Kidney epithelial cell (primary cell): ENCODE measurements at places on chromosomes 16 and 17.

DNA sequence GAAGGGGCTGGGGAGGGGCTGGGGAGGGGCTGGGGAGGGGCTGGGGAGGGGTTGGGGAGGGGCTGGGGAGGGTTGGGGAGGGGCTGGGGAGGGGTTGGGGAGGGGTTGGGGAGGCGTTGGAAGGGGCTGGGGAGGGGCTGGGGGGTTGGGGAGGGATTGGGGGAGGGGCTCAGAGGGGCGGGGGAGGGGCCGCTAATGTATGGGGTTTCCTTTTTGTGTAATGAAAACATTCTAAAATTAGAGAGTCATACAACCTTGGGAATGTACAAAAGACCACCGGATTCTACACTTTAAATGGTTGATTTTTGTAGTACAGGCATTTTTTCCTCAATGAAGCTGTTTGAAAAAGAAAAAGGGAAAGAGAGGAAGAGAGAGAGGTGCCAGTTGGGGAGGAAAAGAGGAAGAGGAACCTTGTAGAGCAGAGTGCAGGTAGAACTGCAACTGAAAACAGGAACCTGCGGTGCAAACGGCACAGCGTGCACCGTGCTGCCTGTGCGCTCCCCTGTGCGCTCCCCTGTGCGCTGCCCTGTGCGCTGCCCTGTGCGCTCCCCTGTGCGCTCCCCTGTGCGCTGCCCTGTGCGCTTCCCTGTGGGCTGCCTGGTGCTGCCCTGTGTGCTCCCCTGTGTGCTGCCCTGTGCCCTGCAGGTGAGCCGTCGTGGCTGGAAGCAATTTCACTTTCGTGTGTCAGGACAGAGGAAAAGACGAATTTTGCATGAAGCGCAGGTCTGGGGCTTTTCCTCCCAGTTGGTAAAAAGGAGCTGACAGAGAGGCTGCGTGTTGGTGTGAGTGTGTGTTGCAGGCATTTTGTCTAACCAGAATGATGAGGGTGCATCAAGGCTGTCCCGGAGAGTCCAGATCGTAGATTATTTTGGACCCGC is 40.8 kb downstream of the METRNL start:
- no peak for DNase-seq

- DNase-seq = no peak
Measured at GRCh38 chr17:2023692-2024571, 1.2 kb downstream of the RTN4RL1 start.

DNA sequence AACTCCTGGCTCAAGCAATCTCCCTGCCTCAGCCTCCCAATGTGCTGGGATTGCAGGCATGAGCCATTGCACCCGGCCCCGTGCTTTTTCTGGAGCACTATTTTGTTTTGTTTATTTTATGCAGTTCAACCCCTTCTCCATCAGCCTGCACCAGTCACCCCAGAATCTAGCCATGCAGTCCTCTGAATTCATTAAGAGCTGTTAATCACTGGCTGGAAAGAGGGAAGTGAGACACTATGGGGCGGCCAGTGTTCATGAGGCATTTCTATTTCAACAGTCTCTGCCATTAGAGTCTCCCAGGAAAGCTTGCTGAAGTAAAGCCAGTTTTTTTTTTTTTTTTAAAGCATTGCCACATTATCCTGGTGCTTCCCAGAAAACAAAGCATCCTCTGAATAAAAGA is 1.7 kb downstream of the VWA3A start:
- DNase-seq = no peak

DNA sequence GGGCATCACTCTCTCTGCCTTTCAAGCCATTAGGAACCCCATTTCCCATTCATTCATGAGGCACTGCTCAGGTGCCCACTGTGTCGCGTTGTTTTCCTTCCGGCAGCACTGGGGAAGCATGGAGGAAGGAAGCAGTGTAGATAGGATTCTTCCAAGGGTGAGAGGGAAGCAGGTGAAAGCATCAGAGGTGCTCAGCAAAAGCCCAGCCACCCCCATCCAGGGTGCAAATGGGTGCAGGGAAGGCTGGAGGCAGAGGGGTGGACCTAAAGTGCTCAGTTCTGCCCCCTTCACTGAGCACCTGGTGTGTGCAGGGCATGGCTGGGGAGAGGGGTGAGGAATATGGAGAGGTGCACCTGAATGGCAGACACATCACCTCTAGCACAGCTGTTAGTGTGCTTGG is 3.4 kb upstream of the NXPH3 start:
- DNase-seq = no peak

GRCh38 chr17:45730192-45730591 is 53.9 kb upstream of the CRHR1 start:
- no peak for DNase-seq

DNA sequence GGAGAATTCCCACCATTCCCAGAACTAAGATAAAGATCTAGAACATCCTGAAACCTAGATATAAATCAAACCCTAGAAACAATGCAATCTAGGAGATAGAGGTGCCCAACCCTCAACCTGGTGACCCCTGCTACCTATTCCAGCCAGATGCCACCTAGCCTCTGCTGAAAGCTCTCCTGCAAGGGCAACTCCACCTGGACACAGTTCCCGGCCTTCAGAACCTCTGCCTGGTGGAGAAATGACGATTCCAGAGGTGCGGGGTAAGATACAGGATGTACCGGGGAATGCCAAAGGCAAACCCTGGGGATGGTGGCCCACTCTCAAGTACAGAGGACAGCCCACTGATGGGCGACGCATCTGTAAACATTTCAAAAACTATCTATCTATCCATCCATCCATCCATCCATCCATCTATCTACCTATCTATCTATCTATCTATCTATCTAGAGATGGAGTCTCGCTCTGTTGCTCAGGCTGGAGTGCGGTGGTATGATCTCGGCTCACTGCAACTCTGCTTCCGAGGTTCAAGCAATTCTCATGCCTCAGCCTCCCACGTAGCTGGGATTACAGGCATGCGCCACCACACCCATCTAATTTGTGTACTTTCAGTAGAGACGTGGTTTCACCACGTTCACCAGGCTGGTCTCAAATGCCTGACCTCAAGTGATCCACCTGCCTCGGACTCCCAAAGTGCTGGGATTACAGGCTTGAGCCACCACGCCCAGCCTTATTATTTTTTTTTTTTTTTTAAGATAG is 19.0 kb downstream of the MEAK7 start:
- no peak for DNase-seq

GRCh38 chr17:37562016-37562745 is 47.0 kb downstream of the SYNRG start:
- DNase-seq = no peak

DNA sequence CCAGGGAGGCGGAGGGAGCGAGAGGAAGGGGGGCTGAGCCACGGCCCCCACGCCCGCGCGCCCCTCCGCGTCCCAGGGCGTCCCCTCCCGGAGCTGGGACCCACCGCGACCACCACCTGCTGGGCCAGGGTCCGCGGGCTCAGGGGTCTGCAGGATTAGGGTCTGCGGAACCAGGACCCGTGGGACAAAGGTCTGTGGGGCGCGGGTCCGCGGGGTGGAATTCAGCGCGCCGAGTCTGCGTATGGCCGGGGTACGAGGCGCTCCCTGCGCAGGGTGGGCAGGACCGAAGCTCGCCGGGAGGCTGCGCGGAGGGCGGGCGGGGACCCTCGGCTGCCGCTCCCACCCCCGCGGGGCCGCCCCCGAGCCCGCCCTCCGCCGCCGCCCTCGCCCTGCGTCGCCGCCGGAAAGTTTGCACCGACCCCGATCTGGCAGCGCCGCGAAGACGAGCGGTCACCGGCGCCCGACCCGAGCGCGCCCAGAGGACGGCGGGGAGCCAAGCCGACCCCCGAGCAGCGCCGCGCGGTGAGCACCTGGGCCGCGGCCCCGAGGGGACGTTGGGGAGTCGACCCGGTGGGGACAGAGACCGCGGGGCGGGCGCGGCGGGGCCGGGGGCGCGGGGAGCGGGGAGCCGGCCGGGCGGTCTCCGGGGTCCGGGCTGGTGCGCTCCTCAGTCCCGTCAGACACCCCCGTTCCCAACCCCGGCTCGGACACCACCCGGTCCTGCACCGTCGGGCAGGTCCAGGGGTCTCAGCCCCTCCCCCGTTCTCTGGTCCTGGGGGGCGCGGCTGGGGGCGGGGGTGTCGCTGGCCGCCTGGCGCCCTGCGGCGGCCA is at the start of gene GCGR:
Gene GCGR, plus strand, starts transcription at position 423 of the 831 bp plus-strand sequence. CDS start 4,869 bp downstream, outside the sequence.
- no peak for DNase-seq

DNA sequence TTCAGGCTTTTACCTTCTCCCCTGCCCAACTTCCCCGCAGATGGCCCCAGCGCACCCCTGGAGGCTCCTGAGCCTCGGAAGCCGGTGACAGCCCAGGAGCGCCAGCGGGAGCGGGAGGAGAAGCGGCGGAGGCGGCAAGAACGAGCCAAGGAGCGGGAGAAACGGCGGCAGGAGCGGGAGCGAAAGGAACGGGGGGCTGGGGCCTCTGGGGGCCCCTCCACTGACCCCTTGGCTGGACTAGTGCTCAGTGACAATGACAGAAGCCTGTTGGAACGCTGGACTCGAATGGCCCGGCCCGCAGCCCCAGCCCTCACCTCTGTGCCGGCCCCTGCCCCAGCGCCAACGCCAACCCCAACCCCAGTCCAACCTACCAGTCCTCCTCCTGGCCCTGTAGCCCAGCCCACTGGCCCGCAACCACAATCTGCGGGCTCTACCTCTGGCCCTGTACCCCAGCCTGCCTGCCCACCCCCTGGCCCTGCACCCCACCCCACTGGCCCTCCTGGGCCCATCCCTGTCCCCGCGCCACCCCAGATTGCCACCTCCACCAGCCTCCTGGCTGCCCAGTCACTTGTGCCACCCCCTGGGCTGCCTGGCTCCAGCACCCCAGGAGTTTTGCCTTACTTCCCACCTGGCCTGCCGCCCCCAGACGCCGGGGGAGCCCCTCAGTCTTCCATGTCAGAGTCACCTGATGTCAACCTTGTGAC is 3.6 kb downstream of the MAPK7 start:
- DNase-seq = no peak

DNA sequence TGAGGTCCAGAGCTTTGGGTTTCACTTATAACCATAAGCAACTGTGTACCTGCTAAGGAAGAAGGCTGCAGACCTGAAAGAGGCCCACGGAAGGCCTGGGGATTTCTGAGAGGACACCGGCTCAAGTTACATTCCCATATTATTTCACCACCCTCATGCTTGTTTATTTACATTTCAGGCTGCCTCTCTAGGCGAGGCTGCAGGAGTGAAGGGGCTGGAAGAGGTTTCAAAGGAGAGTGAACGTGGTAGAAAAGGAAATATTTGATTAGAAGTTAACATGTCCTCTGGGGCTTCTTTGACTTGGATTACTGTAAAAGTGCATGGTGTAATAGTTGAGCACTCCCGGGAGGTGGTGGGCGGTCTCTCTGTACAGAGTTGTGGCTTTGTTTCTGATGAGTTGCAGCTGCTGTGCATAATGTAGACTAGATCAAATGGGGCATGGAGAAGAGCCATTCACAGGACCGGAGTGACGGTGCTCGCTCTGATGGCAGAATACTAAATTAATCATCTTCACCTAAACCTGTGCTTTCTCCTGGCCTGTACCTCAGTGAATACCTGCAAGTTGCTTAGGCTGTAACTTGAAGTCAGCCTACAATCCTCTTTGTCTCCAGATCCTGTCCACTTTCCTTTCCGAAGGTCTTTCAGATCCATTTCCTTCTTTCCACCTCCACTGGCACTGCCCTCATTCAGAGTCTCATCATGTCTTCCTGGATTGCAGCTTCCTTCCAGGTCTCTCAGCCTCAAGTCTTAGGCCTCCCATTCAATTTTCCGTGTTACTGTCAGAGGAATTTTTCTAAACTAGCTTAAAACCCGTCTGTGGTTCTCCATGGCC is 1.9 kb upstream of the CPD start:
- DNase-seq = peak; percentile 57

DNA sequence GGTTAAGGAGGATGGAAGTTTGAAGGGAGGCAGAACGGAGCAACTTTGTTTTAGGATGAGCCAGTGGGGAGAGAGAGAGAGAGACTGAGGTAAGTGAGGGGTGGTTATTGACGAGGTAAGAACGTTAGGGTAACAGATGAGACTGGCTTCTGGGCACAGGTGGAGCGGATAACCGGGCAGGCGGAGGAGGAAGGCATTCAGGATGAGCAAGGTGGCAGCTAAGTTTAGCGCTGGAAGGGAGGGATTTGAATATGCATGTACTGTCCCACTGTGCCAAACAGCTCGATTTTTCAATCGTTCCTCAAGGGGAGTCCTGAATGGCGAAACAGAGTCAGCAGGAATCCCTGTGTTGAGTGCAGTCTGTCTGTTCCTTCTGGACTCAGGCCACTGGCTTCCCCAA is 35.8 kb downstream of the CACNG3 start:
- DNase-seq = no peak

DNA sequence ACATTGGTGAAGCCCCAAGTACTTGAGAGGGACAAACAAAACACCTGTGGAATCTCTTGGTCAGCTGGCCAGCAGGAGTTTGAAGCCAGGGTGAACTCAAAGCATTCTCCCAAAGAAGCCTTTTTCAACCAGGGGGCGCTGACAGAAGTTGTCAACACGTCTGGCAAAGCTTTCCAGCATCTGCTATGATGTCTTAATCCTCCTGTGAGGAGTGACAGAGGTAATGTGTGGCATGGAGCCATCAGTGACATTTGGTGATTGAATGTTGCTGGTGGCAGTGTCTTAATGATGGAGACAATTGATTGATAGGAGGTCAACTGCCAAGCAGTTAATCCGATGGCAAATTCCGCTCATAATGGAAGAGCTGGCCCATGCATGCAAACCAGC is 257.6 kb upstream of the HSBP1 start:
- no peak for DNase-seq

GRCh38 chr16:3458852-3459361 is 15.4 kb downstream of the NAA60 start:
- no peak for DNase-seq

GRCh38 chr17:27914382-27914781 is 21.2 kb upstream of the LYRM9 start:
- DNase-seq = no peak

DNA sequence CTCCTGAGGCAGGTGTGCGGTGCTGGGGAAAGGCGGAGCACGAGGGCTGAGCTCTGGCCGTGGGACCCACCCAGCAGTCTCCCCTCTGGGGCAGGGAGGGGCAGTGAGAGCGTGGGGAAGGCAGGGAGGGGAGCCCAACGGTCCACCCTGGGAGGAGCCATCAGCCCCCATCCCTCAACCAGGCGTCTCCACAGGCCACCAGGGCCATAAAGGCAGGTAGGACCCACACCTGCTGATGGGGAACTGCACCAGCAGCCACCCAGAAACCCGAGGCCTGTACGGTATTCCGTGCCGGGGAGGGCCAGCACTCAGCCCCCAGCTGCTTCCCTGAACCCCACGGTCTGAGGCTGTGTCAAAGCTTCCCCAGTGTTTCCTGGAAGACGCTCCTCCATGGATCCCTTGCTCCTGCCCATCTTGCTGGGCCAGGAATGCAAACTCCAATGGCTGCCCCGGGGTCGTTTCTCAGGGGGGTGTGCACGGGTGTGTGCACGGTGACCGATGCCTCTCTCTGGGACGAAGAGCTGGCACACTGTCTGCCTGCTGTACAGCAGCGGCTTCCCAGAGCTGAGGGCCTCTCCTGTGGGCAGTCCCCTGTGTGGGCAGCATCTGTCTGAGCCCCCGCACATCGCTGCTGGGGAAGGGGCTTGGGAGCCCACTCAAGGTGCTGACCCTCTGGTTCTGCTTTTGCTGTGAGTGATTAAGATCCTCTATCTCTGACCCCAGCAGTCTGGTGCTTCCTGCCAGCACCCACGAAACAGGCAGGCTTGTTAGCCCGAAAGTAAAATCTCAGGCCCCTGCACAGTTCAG is 17.2 kb upstream of the METRNL start:
- no peak for DNase-seq
